ENCODE measurements at places on chromosomes 3 and 15.
A peak's percentile ranks its signal among the peaks of the same experiment; 100 is the strongest.

- no peak for DNase-seq
Observed at GRCh38 chr15:92451225-92451825, 57.6 kb downstream of the ST8SIA2 start.

DNA sequence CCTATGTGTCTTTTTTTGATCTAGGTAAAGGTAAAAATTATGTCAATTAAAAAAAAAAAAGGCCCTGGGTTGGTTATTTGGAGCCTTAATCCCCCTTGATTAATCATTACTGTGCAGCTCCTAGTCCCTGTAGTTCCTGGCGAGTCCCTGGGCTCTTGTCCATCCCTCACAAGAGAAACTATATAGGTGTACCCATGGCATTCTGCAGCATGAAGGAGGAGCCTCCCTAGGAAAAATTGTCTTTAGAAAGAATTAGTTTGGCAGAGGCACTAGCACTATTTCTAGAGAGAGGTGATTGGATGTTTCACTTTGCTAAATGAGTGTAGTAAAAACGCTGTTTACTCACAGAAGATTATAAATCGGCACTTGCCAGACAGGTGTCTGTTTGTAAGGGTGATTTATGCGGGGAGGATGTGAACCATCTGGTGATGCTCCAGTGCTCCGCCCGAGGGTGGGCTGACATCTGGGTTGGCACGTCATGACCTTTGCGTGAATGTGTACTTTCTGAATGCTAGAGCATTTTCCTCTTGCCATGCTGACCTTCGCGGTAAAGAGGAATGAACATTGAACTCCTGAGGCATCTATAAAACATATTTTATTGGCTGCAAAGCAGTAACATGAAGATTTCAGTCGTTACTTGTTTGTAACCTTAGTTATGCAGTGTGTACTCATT lies 12.6 kb downstream of the PLCL2 start:
- no peak for DNase-seq

- DNase-seq = no peak
Observed at GRCh38 chr3:17535274-17535673, 207.2 kb downstream of the TBC1D5 start.

DNA sequence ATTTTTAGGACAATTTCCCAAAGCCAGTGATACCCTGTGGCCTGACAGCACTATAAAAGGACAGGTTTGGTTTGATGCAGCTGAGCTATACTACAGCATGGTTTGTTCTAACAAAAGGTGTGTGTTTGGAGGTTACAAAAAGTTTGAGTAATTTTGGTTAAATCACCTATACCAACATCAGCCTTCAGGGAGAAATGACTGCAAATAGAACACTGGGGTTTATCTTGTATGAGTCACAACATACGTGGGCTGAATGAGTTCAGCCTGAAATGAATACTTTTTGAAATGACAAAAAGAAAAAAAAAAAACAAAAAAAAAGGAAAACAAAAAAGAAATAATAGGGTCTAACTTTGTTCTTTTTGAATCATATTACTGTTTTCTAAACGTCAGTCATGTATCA lies 345.7 kb downstream of the CNTN3 start:
- no peak for DNase-seq

- DNase-seq = no peak
Observed at GRCh38 chr15:45776772-45777171, 141.9 kb downstream of the SQOR start.

GRCh38 chr15:58227706-58228543 lies 89.7 kb downstream of the AQP9 start:
- DNase-seq = peak; percentile 79

GRCh38 chr3:86960550-86960949 lies 30.4 kb downstream of the VGLL3 start:
- no peak for DNase-seq

DNA sequence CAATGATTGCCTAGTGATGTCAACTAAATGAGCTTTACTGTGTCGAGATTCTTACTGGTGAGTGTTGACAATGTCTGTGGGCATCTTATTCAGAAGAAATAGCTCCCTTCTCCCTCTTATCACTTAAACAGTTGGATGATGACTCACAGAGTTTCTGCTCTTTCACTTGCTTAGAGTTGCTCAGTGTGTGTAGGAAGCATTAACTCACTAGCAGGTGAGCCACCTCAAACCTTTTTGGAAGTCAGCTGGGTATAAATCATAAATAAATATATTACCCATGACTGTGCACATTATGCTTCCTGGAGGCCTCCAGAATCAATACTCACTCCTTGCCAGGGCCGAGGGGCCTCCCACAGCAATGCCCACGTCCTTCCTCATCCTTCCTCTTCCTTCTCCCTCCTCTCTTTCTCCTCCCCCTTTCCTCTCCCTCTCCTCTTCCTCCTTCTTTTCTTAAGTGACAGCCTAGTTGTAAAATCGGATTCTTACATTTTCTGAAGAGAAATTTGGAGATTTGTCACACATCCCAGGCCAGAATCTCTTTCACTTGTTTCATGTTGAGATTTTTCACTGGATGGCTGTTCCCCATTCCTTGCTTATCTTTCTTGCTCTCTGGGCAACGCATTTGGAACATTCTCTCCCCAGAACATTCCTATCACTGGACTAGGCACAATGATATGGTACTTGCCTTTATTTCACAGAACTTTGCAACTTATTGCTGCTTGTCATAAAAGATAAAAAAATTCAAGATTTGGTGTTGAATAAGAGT lies 17.5 kb downstream of the SHC4 start:
- DNase-seq = no peak

DNA sequence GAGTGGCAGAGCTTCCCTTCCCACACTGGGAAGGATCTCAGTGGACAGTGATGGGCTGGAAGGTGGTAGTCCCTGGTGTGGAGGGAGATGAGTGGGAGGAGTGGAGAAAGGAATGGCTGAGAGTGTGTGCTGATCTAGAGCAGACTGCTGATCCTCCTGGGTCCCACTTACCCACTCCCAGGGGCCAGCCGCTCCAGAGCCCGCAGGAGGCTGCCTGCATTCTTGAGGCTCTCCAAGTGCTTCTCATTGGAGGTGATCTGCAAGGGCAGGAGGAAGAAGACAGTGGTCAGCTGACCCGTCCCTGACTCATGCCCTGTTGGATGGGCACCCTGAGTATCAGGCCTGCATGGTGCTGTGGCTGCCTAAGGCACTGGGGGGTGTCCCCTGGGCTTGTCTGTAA lies 50.0 kb downstream of the CTNNB1 start:
- DNase-seq = no peak

GRCh38 chr3:185477316-185477715 lies 21.5 kb downstream of the TMEM41A start:
- DNase-seq = no peak

- DNase-seq = no peak
Observed at GRCh38 chr3:5929027-5929426, 741.5 kb downstream of the EDEM1 start.

- no peak for DNase-seq
Observed at GRCh38 chr3:125062904-125063618, 7.3 kb upstream of the HEG1 start.

- no peak for DNase-seq
Observed at GRCh38 chr15:83842281-83842680, 188.4 kb downstream of the ADAMTSL3 start.

- no peak for DNase-seq
Observed at GRCh38 chr3:143478115-143478693, 358.6 kb downstream of the CHST2 start.

GRCh38 chr3:160703974-160704373 lies 27.0 kb downstream of the ARL14 start:
- no peak for DNase-seq

- DNase-seq = no peak
Observed at GRCh38 chr3:63927422-63928280, 15.5 kb upstream of the SCAANT1 start.

DNA sequence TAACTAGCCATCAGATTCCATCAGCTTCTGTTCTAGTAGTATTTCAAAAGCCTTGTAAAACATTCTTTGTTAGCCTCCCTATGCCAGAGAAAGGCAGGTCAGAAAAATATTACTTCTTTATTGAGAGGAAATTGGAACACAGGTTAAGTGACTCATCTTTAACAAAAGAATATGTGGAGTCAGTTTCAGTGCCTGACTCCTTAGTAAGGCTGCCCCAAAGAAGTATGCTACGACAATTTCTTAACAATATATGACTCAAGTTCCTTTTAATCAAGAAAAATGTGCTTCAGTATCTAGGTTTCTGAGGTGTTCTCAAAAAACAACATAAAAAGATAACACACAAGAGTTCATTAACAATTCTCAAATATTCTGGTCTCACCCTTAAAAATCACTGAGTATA lies 139.2 kb downstream of the VPS13C start:
- DNase-seq = no peak

- no peak for DNase-seq
Observed at GRCh38 chr3:174846055-174846454, 13.1 kb upstream of the NAALADL2 start.

GRCh38 chr15:39124553-39125171 lies 456.2 kb upstream of the THBS1 start:
- no peak for DNase-seq

GRCh38 chr3:101890716-101891115 lies 41.4 kb downstream of the NFKBIZ start:
- no peak for DNase-seq

DNA sequence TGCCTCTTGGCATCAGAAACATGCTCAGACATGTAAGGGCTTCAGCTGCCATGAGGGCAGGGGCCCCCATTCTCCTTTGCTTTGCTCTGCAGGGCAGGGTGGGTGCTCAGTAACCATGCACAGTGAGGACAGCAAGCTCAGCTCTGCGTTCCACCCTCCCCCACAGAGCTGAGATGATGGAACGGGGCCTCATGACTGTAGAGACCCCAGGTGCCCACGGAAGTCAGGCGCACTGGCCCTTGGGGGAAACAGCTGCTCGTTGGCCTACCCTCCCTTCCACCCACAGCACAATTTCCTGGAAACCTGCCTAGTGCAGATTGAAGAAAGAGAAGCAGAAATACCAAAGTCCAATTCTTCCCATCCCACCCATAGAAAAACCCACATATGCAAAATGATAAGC lies 10.5 kb downstream of the CTXND1 start:
- no peak for DNase-seq

GRCh38 chr15:65038836-65039235 lies 6.4 kb upstream of the SLC51B start:
- DNase-seq = no peak

- DNase-seq = no peak
Observed at GRCh38 chr15:61130950-61131942, 97.9 kb downstream of the RORA start.

DNA sequence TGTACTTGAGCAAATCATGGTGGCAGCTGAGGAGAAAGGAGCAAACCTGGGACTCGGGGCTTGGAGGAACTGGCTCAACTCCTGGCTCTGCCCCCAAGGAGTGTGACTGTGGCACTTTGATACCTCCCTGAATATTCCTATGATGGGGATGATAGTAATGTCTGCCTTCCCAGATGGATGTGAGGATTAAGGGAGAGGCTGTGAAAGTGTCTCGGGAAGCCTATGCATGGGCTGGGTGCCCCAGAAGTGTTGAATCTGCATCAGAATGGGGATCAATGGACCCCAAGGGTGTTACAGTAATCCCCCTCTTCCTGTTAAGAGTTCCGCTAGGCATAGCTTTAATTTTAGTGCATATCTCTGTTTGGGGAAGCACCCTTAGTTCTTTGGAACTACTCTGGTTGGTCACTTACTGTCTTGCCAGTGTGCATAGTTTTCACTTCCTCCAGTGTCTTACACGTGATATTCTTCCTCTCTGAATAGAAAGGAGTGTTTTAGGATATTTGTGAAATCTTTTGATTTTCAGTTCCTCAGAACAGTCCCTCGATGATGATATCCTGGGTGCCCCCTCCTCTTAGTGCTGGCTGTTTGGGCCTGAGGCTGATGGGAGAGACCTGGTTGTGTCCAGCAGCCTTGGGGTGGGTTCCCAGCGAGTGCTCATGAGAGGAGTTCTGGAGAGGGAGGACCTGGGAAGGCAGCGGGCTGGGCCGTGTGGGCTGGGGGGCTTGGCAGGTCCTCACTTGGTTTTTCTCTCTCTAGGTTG lies 97.5 kb downstream of the CHDH start:
- no peak for DNase-seq

DNA sequence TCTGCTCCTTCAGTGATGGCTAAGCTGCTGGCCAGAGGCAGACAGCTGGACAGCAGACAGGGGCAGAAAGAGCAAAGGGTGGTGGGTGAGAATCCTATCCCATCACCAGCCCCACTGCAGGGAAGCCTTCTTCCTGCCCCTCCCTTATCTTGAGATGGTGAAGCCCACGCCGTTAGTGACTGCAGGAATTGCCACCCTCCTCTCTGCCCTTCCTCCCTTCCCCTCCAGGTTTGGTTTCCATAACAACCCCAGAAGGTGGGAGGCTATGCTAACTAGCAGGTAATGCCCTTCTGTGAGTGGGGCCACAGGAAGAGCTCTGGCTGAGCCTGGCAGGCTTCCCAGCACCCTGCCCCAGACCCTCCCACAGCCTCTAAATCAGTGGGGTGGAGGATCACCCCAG lies 32.8 kb downstream of the SCN5A start:
- DNase-seq = no peak
